ENCODE measurements at places on chromosomes 12 and 14.

DNA sequence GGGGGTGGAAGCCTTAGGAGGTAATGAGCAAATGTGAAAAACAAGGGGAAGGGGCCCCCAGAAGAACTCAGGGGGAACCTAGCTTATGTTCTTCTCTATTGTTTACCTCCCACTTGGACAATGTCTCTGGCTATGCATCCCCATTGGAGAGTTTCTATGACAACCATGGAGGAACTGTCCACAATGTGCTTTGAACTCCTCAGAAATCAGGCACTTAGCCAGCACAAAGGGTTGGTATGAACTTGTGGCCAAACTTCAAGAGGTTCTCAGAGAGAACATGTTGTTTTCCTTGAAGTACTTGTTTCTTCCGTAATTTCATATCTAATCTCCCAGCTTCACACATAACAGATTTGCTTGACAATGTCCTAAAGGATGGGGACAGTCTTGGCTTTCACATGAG is 202.8 kb upstream of the PELI2 start:
- DNase-seq = no peak

DNA sequence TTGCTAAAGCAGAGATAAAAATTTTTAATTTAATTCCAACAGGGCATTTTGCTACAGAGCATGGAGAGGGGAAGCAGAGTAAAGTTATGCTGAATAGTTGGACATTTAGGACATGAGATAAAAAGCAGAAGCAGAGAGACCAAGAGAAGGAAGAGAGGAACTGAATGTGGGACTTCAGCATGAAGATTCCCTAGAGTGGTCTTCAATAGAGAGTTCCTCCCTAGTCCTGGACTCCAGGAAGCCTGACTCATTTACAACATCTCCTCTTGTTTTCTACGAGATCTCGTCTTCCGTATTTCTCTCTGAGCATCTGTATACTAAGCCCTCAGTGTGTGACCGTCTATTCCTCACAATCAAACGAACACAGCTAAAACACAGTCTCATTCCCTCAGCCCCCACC is 35.2 kb upstream of the IFT81 start:
- DNase-seq = no peak

- DNase-seq = no peak
Observed at GRCh38 chr12:92075425-92075914, 70.2 kb downstream of the BTG1 start.

DNA sequence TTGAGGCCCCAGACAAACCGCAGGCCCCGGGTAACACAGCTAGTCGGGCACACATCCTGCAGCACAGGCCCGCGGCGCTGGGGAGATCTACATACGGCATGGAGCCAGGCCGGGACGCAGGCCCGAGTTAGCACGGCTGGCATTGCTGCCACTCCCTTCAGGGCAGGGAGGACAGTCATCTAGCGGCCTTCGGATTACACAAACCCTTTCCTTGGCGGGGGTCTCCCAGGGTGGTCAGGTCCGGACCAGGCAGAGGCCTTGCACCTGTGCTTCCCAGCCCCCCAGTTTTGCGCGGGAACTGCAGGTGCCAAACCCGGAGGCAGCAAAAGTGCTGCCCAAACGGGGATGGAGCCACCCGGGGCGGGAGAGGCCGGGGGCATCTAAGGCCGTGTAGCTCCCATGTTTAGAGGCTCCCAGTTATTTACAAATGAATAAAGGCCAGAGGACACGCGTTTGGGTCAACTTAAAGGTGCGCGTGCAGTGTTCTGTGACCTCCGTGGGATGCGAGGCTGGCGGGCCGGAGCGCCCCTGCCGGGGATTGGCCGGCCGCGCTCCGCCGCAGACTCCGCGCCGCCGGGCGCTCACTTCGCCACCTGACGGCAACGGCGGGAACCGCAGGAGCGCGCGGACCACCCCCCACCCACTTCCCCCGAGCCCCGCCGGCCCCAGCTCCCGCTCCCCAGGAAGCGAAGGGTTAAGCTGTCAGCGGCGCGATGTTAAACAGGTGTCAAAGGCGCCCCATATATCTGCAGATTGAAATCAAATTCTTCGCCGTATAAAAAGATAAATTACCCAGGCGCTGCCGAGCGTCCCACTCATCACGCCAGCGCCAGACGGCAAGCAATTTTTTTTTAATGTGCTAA is 18.1 kb downstream of the VSX2 start:
- DNase-seq = peak; percentile 77

DNA sequence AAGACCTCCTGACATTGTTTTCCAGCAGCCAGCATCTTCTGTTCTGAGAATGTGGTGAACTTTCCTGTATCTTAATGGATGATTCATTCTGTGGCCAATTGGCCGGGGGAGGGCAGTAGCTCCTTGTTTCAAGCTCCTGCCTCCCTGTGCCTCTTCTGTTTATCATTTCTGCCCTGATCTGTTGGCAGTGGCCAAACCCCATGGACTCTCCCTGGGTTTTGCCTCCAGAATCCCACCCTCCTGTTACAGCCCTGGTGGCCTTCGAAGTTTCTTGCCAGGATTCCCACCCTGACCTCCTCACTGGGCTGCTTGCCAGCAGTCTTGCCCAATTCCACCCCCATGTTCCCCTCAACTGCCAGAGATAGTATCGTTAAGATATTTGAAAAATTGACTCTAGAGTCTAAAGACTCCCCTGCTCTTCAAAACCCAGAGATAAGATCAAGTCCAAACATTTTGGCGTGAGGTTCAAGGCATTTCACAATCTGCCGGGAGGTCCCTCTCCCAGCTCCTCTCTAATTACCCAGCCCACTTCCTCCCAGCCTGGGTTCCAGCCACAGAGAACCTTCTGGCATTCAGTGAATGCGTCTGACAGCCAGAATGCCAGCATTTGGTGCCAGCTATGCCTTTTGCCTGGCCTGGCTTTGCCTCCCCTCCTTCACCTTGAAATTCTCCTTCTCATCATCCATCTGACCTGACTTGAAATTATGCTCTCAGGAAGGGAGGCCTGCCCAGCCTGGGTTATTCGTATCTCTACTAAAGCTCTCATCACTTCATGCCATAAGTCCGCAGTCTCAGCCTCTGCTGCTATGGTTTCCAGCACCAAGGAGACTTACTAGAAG is 37.7 kb upstream of the TXNRD1 start:
- no peak for DNase-seq

- no peak for DNase-seq
Observed at GRCh38 chr12:16568873-16569272, 37.1 kb downstream of the LMO3 start.

DNA sequence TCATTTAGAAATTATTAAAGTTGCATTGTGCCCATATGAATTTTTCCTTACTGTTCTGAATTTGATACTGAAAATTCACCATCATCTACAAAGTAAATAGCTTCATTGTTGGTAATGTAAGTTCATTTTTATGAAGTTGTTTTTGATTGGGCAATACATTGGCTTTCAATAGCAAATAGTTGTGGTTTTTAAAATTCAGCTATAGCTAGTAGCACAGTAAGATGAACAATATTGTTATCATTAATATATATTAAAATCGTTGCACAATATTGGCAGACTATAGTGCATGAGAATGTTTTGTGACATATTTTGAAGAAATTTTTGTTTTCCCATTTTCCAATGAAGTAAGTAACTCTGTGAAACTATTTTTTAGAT is 575.0 kb downstream of the PRKD1 start:
- DNase-seq = no peak

DNA sequence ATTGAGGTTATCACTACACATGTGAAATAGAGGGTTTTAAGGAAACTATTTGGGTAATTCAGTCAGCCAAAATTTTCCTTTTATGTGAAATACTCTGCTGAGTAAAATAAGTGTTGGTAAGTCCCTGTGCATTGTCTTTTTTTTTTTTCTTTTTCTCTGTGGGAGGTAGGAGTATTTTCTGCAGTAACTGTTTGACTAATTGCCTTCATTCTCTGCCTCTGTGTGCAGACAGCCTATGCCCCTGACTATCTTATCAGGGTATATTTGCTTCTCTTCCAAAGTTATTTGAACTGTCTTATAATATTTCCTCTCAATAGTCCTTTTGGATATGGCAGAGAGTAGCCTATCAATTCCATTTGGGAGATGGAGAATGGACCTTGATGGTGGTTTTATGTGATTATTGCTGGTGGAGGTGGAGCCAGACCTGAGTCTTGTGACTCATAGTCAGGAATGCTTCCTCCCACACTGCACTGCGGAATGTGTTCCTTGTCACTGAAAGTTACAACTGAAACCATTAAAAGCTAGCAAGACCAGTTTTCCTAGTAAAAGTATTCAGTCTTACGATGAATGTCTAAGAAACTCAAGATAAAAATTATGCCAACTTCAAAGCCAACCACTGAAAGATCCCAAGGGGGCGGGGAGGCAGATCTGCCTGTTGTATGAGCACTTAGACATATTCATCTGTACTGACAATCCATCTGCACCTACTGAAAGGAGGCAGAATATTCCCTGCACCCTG is 40.9 kb upstream of the STXBP6 start:
- DNase-seq = no peak

Data from glutamatergic neuron (in vitro differentiated cells).